ENCODE measurements at places on chromosomes 1 and 21.
A peak's percentile ranks its signal among the peaks of the same experiment; 100 is the strongest.

GRCh38 chr21:38661889-38662568 is 143.7 kb upstream of the ETS2 start:
- no peak for DNase-seq

- DNase-seq: no peak
These were observed 73.5 kb downstream of the NOS1AP start for GRCh38 chr1:162142968-162143367.

DNA sequence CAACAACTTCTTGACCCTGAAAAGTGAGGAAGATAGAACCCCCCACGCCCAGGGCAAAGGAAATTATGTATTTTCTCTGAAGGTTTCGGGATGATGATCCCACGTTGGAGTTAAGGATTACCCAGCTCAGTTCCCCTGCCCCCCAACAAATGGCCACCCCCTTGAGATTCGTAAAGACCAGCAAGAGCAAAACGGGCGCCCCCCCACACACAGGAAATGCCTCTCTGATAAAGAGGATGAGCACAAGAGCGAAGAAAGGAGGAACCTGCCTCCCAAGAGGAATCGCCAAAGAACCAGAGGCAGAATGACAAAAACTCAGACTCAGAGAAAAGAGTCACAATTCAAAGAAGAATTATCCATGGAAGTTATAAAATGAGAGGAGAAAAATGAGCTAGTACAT is 576.9 kb downstream of the MATN1 start:
- DNase-seq: no peak

- no peak for DNase-seq
These were observed 56.3 kb upstream of the JUN start for GRCh38 chr1:58839846-58840835.

DNA sequence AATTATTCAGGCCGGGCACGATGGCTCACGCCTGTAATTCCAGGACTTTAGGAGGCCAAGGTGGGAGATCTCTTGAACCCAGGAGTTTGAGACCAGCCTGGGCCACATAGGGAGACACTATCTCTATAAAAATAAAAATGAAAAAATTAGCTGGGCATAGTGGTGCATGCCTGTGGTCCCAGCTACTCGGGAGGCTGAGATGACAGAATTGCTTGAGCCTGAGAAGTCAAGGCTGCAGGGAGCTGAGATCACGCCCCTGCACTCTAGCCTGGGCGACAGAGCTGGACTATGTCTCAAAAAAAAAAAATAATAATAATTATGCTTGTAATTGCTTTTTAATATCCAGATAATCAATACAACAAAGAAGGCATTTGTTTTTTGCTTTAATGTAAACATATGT is 91.3 kb downstream of the RIPK4 start:
- no peak for DNase-seq

DNA sequence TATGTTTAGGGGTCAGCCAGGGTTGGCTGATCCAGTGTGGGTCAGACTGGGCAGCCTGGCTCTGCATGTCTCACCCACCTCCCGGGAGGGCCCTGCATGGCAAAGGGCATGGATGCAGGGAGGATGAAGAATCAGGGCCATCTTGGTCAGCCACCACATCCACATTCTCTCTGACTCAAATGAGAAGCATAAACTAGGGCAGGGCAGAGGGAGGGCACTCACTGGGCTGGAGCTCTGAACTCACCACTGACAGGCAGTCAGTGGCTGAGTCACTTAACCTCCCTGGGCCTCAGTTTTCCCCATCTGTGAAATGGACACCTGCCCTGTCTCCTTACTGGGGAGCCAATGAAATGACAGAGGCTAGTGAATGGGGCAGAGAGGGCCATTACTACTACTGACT is 4.3 kb upstream of the CELA2A start:
- DNase-seq: no peak

DNA sequence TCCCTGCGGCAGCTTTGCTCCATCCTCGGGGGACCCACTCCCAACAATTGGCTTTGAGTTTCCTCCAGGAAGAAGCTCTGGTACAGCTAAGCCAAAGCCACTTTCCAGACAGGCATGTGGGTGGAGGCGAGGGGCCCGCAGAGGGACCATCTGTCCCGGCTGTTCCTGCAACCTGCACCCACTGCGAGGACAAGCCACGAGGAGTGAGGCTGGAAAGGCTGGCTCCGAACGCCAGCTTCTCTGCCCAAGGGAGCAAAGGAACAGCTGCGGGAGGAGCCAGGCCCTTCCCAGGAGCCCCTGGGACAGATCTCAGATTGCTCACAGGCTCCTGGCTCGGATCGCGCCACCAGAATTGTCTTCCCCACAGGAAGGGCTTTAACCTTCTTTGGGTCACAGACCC is 28.3 kb upstream of the PEF1 start:
- DNase-seq: peak; percentile 36

- DNase-seq: no peak
These were observed 131.7 kb downstream of the SYT2 start for GRCh38 chr1:202578565-202578964.

DNA sequence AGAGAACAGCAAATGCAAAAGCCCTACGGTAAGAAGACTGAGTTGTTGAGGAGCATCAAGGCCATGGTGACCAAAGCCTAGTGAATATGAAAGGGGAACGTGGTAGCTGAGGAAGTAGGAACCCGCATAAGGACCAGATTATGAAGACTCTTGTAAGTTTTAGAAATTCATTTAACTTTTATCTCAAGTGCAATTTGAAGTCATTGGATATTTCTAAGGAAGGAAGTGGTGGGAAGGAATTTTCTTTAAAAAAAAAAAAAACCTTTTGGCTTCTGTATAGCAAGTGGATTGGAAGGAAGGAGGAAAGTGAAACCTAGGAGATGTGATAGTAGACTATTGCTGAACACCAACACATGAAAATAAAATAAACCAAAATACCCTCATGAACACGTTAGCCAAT is 119.0 kb downstream of the TNFSF18 start:
- DNase-seq: no peak

- no peak for DNase-seq
These were observed 2.3 kb downstream of the MYOG start for GRCh38 chr1:203083463-203083921.

DNA sequence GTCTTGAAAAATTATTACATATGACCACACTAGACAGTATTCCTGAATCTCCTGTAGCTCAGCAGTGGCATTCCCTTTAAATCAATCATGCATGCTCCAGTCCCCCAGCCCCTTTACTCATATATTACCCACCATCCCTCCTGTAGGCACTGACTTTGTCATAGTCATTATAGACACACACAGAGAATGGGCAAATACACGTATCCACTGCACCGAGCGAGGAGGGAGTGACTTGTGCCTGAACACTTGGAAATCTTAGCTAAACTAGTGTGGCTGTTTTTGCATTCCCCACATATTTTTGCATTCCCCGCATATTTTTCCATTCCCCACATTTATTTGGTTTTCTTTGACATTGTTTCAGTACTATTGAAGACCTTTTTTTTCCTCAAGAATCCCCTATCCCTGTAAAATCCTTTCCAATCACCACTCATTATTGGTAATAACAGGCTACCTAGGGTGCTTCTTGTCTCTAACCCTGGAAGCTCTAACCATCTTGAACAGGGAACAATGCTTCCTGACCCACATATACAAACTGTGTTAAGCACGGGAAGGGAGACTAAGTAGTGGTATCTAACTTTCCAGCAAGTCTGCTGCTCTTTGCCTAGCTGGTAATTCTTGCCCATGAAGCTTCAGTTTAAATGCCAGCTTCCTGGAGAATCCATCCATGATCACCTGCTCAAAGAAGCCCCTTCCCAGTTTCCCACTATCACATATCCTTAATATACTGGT is 534.4 kb upstream of the CAMK1G start:
- DNase-seq: no peak

GRCh38 chr1:156806512-156807440 is 9.9 kb downstream of the SH2D2A start:
- no peak for DNase-seq

- DNase-seq: no peak
These were observed 54.9 kb downstream of the NRIP1 start for GRCh38 chr21:15009837-15010363.

- DNase-seq: no peak
These were observed 5.2 kb upstream of the MEF2D start for GRCh38 chr1:156505679-156506298.

DNA sequence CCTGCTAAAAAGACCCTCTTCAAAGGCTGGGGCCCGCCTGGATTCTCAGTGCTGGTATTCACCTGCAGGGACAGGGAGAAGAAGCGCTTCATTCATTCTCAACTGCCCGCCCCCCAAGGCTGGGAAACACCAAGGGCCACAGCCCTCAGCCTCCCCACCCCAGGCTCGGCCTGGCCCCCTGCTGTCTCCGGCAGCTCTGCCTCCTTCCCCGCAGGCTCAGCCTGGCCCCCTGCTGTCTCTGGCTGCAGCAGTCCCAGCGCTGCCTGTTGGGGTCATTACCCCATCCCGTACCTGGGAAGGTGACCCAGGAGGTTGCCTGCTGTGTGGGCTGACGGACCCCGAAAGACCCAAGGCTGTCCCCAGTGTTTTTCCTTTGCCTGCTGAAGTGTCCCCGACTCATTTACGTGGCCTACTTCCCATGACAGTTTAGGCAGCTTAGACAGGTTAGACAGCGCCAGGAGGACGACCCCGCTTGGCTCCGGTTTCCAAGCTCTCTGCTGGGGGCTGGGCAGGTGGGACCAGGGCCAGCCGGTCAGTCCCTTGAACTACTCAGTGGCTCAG is 22.9 kb upstream of the CLSTN1 start:
- DNase-seq: no peak

GRCh38 chr1:149884433-149885338 is 14.7 kb upstream of the BOLA1 start:
- DNase-seq: no peak

GRCh38 chr1:223482766-223483165 is 89.6 kb downstream of the CCDC185 start:
- no peak for DNase-seq

- peak; percentile 76 for DNase-seq
These were observed 9.1 kb upstream of the PADI2 start for GRCh38 chr1:17128361-17128760.

GRCh38 chr1:212967801-212968200 is 17.5 kb downstream of the VASH2 start:
- peak; percentile 87 for DNase-seq

DNA sequence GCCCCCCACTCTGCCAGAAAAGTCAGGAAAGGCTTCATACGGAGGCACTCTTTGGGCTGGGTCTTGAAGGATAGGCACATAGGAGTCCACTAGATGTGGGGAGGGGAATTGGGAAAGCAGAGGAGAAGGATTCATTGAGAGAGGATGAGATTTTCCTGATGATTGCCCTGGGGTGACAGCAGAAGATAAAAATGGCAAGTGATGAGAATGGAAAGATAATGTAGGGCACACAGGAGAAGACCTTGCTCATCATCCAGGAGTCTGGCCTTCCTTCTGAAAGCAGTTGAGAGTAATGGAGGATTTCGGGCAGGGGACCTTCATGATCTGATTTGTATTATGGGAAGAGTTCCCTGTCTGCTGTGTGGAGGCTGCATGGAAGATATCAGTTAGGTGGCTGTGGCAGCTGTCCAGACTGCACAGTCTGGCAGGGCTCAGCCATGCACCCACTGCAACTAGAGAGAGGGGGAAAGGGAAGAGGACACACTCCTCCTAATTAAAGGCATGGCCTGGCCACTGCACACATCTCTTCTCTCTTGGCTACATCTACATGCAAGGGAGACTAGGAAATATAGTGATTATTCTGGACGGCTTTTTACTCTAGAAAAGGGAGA is 9.6 kb upstream of the FABP3 start:
- DNase-seq: no peak

DNA sequence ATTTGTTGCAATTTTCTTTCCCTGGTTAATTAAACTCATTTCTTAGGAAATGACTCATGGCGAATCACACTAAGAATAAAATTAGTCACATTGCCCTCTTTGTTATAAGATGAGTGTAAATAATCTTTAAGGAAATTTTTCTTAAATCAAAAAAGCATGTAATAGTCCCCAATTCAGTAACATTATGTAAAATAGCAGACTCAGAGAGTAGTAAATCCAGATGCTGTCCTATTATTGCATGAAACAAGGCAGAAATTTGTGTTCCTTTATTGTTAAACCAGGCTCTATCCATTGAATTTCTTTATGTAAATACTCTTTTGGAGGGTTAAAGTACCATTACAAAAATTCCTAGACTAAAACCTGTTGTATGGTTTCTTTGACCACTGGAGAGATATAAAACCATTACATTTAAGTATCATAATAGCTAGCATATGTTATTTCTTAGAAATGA is 154.5 kb upstream of the C1orf87 start:
- DNase-seq: no peak

DNA sequence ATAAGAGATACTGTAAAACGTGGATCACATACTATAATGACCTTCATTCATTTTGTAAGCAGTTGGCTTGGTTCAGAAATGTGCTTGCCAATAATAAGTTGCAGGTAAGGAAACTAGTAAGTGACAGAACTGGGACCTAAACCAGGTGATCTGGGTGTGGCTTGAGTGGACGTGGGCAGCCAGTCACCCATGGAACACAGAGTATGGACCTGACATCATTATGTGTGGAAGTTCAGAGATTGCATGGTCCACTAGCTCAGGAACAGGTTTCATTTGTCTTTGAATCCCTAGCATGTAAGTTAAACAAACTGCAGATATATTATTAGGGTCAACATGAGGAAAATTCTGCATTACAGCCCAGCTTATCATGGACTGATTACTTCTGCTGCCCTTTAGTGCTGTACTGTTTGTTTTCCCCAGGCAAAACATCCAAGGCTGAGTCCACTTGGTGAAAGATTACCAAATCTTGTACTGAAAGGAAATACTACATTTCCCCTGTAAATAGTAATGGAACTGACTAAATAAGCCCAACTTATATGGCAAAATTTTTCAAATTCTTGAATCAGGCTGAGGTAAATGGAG is 327.3 kb upstream of the SGIP1 start:
- no peak for DNase-seq

DNA sequence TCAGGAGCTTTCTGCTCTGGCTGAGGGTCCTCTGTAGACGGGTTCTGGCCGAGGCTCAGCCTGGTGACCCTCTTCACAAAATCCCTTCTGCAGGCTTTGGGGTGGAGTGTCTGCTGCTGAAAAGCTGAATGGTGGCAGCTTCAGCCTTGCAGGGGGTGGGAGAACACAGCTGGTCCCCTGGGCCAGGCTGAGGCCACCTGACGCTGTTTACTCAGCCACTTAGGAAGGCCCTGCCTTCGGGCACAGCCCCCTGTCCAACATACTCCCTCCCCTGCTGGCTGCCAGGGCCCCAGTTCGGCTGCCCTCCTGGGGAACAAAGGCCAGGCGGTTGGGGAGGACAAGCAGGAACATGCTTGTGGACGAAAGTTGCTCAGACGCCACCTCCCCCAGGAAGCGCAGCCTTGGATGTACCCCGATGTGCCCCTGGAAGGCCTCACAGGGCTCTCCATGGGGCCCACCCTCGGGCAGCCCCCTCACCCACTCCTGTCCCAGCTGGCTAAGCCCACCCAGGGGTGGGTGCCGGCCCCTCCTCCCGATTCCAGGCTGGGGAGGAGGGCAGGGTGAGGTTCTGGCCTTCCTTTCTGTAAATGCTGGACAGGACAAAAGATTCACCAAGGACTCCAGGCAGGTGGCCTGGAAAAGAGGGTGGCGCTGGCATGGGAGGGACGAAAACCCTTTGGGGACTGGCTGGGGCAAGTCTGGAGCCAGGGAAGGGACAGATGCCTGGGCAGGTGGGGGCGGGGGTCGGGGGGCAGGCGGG is at the start of gene ANKRD65:
Gene ANKRD65, minus strand, starts transcription at position 130 of the 760 bp plus-strand sequence. CDS start 271 bp downstream, outside the sequence.
- DNase-seq: no peak
